Sciatic nerve (tissue), 2 donors: ENCODE measurements at places on chromosomes 1 and 21. TPM values are rescaled to one million over a fixed set of nuclear protein-coding genes. Genes with fewer than 3 reads are reported as not detected.

OR2T29 gene
- not detected for total RNA-seq

S100A16 gene
- total RNA-seq = 58.4 TPM

TMPRSS15 gene
- total RNA-seq = not detected

PLPPR5 gene
- total RNA-seq = not detected

GUCA2B gene
- not detected for total RNA-seq

LCE3E gene
- total RNA-seq = not detected

KCNH1 gene
- total RNA-seq = 3.2 TPM

PER3 gene
- total RNA-seq = 72.0 TPM

TMEM81 gene
- 2.8 TPM for total RNA-seq

CELSR2 gene
- total RNA-seq = 24.0 TPM

EXTL1 gene
- 39.9 TPM for total RNA-seq

TP73 gene
- total RNA-seq = not detected

TNFRSF1B gene
- 90.9 TPM for total RNA-seq
